NCI-H774 (cell line): ENCODE measurements at places on chromosomes 16 and 17.

DNA sequence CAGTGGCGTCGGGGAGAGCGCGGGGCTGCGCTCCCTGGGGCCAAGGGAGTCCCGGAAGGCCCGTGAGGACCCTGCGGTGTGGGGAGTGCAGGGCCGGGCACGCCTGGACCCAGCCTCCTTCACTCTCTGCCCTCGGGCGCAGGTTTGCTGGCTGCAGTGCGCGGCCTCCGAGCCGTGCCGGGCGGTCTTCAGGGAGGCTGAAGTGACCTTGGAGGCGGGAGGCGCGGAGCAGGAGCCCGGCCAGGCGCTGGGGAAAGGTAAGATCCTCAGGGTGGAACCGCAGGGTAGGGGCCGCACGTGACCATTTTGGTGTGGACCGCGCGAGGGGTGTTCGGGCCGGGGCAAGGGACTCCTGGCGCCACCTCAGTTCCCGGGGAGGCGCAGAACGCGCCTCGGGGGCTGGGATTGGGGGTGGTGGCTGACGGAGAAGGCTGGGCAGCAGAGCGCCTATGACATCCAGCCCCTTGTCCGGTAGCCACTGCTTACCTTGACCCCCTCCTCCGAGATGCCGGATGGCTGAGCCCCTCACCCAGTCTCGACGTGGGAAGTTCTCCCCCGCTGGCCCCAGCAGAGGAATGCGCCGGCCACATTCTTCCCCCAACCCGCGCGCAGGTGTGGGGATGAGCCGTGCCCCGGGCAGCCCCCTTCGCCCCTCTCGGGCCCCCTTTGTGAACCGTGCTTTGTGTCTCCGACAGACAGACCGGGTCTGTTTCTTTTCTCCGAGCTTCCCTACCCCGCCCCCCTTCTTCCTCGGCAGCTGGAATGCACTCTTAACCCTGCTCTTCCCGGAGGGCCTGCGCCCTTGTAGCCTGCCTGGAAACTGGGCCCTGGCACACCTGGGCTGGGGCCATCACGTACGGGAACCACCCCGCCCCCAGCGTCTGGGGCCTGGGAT lies 631 bp downstream of the CDH3 start:
- no peak for DNase-seq

DNA sequence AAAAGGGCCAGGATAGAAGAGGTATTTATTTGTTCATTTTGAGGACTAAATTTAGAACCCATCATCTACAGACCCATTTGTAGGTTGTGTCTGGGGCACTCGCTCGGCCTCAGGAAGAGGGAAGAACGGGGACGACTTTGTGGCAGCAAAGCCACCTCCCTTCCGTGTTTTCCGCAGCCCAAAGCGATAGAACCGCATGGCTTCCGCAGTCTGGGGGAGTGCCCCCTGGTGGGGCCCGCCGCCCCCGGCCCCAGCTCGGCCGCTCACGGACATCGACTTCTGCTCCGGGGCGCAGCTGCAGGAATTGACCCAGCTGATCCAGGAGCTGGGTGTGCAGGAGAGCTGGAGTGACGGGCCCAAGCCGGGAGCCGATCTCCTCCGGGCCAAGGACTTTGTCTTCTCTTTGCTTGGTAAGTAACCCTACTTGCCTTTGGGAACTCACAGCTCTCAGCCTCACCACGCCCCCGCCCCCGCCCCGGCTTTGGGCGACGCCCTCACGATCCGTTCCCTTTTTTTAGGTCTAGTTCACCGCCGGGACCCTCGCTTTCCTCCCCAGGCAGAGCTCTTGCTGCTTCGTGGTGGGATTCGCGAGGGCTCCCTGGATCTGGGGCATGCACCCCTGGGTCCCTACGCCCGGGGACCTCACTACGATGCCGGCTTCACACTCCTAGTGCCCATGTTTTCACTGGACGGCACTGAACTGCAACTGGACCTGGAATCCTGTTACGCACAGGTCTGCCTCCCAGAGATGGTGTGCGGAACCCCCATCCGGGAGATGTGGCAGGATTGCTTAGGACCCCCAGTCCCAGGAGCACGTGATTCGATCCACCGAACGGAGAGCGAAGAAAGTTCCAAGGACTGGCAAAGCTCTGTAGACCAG lies 681 bp downstream of the TMEM102 start:
- DNase-seq = no peak

DNA sequence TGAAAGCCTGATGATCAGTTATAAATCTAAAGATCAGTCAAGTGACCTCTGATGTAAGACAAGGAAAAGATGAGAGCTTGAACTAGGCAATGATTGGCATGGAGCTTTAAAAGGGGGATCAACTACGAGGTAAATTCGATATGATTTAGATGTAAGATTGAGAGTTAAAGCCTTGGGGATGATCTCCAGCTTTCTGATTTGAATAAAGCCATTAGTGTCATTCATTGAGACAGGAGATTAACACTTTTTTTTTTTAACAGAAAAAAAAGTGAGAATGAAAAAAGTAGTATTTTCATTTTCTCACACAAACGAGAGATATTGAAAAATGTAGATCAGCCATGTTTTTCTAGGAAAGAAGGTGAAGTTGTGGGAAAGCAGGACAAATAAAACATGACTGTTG lies 225.4 kb downstream of the CNTNAP4 start:
- no peak for DNase-seq

DNA sequence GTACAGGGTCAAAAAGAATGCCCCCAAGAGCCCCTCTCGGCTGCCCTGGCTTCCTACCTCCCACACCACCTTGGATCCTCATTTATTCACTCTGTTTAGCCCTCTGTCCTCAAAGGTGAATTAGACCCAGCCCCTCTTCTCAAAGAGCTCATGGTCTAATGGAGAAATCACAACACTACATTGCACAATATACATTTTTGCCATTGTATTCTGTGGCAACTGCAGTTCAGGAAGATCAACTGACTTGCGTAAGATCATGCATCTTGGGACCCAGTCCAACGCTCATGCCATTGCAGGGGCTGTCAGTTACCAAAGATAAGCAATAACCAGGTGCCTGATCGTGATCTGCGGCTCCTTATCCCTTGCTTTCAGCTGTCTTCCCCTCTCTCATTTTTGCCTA lies 1.4 kb downstream of the KRT38 start:
- no peak for DNase-seq

DNA sequence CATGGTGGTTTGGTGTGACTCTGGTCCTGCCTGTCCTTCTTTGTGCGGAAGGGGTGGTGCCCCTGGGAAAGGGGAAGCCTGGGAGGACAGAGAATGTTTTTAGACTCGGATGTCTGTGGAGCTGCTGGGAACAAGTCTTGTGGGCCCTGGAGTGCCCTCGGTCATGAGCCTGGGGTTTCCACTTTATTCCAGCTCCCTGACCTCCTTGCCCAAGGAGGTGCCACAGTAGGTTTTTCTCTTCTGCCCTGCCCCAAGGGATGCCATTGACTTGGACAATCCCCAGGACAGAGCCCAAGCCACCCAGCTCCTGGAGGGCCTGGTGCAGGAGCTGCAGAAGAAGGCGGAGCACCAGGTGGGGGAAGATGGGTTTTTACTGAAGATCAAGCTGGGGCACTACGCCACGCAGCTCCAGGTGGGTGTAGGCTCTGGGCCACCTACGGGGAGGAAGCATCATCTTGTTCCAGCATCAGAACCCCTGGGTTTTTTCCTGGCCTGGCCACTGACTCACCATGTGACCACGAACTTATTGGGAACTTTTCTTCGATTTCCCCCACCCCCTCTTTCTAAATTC lies 1.4 kb downstream of the STAT5A start:
- no peak for DNase-seq

GRCh38 chr17:45221081-45222013 lies at the start of gene FMNL1:
TSS of gene FMNL1 (plus strand) at chr17:45221885. CDS start at chr17:45222125, 240 bp downstream.
- DNase-seq = no peak

DNA sequence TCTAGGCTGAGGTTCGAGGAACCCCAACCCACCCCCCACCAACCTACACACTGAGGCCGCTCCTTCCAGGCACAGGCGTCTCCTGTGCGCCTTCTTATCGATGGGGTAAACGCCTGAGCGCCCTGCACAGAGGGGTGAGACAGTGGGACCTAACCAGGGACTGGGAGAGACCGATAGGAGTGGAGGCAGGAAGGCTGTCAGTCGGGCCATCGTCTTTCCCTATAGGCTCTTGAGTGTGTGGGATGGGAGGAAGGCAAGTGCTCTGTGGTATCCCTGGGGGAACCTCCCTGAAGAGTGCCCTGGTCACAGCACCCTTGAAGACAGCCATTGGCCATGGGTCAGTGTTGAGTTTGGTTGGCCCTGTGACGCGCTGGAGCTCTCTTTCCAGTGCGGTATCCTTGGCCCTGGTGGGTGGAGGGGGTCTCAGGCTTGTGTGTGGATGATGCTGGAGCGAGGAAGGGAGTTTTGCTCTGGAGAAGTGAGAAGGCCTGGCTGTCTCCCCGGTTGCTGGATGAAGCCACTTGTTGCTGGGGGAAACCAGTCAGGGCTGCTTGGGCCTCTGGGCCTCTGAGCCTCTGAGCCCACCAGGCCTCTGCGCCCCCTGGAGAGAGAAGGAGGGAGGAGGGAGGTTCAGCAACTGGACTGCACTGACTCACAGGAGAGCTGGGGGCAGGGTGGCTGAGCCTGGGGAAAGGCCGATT lies 1.7 kb downstream of the GPRC5C start:
- no peak for DNase-seq

DNA sequence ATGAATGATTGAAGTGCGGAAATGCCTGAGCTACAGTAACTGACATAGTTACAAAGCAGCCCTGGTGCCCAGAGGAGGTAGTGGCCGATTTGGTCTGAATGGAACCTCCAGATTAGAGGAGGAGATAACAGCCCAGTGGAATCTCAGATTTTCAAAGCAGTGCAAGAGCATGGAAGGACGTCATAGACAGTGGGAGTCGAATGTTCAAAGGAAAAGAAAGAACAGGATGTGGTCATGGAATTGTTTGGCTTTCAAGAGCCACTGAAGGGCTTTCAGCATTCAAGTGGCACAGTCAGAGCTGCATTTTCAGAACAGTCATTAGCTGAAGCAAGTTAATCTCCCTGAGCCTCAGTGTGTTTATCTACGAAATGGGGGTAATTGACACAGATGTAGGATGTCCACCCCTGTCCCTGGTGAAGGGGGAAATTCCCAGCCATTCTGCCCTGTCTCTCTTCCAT lies 104.6 kb upstream of the CACNG3 start:
- DNase-seq = no peak

GRCh38 chr16:66516808-66517585 lies 32.9 kb downstream of the TK2 start:
- peak; percentile 71 for DNase-seq

GRCh38 chr17:34382621-34383124 lies 19.6 kb upstream of the CCL1 start:
- DNase-seq = no peak

- no peak for DNase-seq
These were observed 1044.6 kb downstream of the CDH11 start for GRCh38 chr16:64077242-64077641.

- no peak for DNase-seq
These were observed 9.8 kb downstream of the UNC13D start for GRCh38 chr17:75834279-75834920.

DNA sequence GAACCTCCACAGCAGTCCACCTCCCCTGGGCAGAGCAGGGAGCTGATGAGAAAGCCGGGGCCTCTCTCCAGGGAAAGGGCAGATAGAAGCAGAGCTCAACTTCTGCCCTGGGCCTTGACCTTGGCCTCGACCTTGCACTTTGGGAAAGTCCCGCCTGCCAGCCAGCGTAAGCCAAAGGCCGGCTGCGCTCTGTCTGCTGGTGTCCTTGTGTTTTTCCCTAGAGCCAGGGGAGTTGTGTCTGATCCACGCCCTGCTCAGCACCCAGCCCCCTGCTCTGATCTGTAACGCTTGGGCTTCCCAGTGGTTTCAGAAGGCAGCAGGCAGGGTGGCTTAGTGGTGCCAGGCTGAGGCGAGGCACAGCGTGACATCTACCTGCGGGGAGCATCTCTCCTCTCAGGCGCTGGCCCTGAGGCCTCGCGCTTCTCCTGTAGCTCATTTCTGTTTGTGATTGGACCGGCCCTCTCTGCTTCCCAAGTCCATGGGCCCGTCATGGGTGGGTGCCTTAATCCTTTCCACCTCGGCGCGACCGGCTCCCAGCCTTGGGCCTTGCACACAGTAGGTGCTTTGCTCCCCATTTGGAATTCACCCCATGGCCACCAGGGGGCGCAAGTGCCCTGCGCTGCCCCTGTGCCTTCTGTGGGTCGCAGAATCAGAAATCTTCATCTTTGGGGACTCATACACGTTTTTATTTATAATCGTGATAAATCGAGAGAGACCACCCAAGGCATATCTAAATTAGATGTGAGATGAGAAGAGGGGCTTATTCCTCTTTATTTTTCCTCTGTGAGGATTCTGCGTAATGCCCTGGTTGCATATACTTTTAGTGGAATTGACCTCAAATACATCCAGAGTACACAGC lies 24.2 kb downstream of the SGSH start:
- no peak for DNase-seq

GRCh38 chr16:67406111-67406971 lies 9.9 kb downstream of the ZDHHC1 start:
- no peak for DNase-seq

DNA sequence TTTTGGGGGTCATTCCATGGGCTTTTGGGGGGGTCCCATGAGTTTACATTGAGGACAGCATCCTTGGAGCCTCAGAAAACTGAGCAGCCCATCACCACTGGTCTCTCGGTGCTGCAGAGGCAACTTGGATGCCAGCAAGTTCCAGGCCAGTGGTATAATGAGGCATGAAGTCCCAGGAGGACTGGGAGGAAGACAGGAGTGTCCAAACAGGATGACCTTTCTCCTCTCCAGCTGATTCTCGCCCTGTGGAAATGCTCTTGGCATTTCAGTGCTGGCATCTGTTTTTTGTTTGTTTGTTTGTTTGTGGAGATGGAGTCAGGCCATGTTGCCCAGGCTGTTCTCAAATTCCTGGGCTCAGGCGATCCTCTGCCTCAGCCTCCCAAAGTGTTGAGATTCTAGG lies 347.6 kb downstream of the SNX29 start:
- no peak for DNase-seq

- DNase-seq = no peak
These were observed 6.9 kb downstream of the HNF1B start for GRCh38 chr17:37737971-37738370.

DNA sequence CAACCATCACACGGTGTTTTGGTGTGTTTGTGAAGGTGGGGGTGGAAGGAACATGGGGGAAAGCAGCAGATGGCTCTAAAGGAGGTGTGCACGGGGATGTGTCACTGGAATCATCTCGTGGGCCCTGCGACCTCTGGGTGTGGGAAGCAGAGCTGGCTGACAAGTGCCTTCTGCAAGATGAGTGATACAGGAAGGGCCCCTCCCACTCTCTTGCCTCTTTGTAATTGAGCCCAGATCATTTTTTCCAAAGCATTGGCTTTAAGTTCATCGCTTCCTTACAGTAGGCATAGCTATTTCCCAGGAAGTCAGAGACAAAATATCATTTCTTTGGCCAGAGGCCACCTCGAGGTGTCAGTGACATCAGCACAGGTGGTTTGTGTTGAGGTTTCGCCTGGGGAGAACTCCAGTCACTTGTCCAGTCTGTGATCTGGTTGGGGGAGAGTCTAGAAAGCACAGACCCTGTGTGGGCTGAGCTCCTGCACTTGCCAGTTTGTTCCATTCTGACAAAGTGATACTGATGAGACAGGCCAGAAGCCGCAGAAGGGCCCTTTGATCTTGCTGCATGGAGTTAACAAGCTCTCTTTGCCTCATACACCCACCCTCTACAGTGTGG lies 20.6 kb upstream of the SNTB2 start:
- DNase-seq = no peak
